ENCODE measurements at places on chromosomes 12 and 14.
A peak's percentile ranks its signal among the peaks of the same experiment; 100 is the strongest.

GRCh38 chr14:102905116-102906108 is 17.1 kb upstream of the AMN start:
- no peak for DNase-seq

- DNase-seq: no peak
Measured at GRCh38 chr14:56243110-56243509, 124.9 kb downstream of the PELI2 start.

DNA sequence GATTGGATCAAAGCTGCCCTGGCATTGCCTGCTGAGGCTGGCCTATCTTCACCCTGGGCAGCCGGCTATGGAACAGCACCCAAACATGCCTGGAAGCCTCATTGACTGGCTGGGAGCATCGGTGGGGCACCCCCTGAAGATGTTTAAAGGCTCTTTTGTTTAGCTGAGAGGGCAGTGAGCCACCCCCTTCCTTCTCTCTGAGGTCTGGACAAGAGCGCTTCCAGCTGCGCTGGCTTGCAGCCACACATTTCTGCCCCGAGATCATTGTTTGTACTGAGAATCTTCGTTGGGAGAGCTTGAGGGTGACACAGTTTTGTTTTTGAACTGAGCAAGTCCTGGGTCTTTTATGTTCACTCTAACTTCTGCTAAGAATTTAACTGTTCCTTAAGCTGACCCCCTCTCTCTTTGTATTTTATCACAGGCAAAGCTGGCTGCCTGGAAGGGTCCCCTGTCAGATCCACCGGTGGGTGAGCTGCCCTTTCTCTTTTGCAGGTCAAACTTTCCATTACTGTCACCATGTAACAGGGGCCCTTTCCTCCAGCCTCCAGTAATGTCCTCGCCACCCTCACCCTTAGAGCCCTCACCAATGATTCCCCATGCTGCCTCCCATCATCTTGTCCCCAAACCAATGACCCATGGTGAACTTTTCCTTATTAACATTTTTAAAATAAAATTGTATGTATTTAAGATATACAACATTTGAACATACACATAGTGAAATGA is 212.2 kb downstream of the KIF26A start:
- no peak for DNase-seq

DNA sequence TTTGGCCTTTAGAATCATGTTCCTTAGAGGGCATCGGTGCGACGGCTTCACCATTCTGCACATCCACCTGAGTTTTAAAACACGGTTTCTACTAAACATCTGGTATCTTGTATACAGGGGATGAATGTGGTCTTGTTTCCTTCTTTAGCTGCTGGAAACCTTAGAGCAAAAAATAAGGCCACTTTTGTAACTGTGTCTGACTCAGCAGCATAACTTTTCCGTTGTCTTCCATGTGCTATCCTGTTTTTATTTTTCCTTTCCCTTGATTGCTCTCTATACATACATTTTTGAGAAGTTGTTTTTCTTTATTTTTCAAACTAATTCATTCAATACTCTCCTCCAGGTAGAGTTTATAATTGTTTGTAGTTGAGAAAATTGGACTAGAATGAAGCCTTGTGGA is 108.8 kb upstream of the PCED1B start:
- DNase-seq: no peak

DNA sequence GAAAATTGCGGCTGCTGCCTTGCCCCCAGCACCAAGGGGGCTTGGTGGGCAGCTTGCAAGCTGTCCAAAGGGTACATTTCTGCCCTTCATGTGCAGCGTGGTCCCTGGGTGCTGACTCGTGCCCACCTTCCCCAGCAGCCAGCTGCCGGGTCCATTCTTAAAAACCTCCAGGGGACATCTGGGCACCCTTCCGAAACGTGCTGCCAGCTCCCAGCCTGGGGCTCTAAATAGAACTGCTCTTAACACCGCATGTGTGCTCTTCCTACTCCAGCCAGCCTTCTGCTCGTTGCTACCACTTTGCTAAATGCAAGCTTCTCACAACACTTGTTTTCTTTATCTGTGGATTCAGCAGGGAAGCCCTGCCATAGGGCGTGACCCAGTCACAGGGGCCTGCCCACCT is 66.0 kb downstream of the RIMBP2 start:
- DNase-seq: no peak

DNA sequence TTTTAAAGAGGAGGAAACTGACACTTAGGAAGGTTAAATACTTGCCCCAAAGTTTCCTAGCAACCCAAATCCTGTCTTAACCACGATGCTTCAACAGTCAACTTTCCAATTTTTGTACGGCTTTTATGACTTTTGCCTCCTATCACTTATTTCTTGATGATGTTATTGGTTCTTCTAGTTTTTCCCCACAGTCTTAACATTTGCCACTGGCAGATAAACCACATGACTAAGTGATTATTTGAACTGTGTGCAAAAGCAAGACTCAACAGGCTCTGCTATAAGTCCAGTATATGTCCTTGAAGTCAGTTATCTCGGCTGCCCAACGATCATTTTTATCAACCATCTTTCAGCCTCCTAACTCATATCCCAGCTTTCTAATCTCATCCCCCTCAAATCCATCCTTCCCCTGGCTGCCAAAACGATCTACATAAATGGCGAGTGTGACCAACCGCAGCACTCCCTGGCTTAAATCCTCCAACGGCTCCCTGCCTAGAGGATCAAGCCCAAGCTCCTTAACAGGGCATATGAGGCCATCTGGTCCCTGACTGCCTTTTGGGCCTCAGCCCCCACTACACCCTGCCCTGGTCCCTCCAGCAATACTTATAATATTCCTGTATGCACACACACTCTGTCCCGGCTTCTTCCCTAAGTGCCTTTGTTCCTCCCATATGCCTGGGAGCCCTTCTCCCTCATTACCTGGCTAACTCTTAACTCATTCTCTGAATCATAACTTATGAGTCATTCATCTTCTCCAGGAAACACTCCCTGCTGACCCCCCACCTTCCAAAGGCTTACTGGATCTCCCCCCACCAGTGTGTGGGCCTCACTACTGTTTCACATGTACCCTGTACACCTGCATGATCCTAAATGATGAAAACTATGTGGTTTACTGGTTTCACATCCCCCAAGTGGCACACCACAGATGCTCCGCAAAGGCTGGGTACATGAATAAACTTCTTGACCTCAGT is 8.8 kb downstream of the VPS37B start:
- peak; percentile 46 for DNase-seq

DNA sequence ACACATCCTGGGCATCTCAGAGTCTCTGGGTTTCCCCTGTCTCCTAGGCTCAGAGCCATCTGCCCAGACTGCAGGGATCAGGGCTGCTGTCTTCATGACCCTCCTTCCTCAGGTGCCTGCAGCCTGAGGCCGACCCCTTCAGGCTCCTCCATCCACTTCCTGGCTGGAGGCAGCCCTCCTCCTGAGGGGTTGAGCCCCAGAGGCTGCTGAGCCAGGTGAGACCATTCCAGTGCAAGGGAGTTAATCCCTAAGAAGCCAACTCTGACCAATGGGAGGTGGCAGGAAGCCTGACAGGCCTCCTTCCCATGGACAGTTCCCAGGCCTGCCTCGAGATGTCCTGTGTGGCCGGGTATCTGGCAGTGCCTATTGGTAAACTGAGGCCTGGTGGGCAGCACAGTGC is 8.4 kb upstream of the PPP4R4 start:
- no peak for DNase-seq

DNA sequence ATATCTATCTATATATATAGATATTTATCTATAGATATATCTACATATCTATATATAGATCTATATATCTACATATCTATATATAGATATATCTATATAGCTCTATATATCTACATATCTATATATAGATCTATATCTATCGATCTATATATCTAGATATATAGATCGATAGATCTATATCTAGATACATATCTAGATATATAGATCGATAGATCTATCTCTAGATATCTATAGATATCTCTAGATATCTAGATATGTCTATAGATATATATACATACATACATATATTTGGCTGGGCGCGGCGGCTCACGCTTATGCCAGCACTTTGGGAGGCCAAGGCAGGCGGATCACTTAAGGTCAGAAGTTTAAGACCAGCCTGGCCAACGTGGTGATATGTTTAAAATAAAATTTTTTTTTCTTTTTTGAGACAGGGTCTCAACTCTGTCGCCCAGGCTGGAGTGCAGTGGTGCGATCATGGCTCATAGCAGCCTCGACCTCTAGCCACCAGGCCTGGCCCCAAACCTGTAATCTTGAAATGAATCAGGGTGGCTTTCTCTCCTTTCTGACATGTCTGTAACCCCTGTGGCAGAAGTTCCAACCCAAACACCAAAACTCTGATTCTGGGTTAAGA is 18.1 kb downstream of the ARPC3 start:
- no peak for DNase-seq

DNA sequence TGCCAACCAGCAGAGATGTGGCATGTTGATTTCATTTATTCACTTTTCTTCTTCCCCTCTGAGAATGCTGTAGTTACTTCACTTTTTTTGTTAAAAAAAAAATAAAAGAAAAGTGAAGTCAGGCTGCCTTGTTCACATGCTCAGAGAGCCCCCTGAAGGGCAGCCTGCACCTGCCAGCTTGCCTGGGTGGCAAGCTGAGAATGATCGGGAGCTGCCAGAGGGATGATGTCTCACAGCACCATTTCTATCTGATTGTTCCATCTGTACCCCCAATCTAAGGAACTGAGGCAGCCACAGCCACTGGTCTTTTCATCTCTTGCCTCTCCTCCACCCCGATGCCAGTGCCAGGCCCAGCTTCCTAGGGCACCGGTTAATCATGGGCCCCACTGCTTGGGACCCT is 118.2 kb downstream of the TSPAN9 start:
- DNase-seq: no peak

- DNase-seq: no peak
Measured at GRCh38 chr12:102957339-102958050, at the start of gene ASCL1. ASCL1 (plus strand) TSS chr12:102957674; CDS start chr12:102958245, 571 bp downstream.

DNA sequence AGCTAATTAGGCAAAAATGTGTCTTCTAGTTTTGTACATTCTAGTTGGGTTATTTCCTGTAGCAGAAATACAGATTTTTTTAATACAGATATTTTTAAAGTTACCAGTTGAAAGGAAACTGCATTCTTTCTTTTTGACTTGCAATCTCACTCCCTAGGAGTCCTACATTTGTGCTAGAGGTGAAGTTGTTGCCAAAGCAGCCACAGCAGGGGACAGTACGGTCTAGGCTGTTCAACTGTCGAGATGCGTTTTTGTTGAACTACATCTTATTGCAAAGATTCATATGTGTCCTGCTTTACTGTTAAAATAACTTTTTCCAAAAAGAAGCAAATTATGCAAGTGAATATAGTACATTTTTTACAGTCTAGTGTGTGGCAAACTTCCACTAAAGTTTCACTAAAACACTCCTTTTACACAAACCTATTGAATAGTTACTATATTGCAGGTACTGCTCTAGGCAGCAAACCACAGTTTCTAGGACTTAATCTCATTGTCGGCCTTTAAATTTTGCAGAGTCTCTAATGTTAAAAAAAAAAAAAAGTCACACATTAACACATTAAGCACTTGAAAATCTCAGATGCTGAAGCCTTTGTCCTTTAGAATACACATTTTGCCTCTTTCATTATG is 30.2 kb upstream of the SRGAP1 start:
- DNase-seq: no peak

GRCh38 chr12:120529641-120530417 is 871 bp upstream of the COQ5 start:
- no peak for DNase-seq

DNA sequence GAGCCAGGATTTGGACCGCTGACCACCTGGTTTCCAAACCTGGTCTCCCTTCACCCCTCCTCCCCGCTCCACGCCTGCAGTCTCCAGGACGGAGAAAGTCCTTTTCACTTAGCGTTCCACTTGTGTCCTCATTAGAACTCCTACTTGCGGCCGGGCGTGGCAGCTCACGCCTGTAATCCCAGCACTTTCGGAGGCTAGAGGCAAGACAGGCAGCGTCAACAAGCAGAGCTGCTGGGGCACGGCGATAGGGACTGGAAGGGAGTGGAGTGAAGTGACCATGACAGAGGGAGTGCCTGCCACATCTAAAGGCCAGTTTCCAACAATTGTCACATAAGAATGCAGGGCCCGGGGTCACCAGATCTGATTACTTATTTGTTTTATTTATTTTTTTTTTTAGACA is 132.5 kb upstream of the NCOR2 start:
- no peak for DNase-seq

GRCh38 chr14:51860164-51860824 is at the start of gene GNG2:
GNG2 (plus strand) TSS chr14:51860612; CDS start chr14:51950679, 90,067 bp downstream.
- peak; percentile 88 for DNase-seq

DNA sequence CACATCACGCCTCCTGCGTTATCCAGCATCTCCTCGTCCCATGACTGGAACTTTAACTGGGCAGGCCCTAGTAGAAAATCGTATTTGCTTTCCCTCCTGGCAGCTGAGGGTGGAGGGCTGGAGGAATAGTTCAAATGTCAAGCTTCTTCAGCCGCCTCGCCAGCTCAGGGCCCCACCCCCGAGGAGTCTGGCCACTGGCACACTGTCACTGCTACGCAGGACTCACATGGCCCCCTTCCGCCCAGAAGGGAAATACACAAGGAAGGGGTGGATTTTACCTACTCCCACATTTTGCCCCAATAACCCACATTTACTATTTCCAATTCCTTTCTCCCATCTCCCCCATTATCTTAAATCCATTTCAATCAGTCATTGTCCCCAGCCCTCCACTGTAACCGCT is 8.6 kb downstream of the SLC6A13 start:
- DNase-seq: no peak

GRCh38 chr14:101560534-101561113 is 671 bp upstream of the DIO3 start:
- DNase-seq: no peak

DNA sequence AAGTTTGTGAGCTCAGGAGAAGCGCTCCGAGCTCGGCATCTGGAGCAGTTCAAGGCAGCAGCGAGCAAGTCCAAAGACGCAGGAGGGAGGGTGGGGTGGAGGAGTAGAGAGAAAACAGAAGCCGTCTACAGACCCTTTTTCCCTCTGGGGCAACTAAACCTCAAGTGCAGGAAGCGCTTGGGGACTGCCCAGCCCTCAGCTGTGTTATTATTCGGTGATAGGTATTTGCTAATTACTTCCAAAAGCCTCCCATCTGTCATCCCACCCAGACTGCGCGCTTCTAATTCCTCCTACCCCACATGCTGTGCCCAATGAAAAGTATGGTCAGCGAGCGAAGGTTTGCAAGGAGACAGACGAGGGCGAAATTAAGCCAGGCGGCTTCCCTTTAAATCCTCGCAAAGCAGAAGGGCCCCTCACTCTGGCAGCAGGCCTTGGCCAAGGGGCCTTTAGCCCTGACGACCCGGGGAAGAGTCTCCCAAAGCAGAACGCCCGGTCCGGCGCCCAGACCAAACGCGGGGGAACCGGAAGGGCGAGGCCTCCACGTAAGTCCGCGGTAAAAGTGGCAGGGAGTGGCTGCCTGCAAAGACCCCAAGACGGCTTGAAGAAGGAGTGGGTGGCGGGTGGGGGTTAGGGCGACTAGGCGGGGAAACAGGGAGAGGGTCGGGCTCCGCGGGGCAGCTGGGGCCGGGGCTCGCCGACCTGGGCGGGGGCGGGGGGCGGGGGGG is 507 bp upstream of the CD9 start:
- no peak for DNase-seq

- no peak for DNase-seq
Measured at GRCh38 chr14:30681752-30682355, 59.7 kb downstream of the SCFD1 start.

Measured in CD4-positive, alpha-beta T cell treated with Interleukin-15 for 4 hours (primary cell).